ENCODE measurements at places on chromosomes 12 and 14.

DNA sequence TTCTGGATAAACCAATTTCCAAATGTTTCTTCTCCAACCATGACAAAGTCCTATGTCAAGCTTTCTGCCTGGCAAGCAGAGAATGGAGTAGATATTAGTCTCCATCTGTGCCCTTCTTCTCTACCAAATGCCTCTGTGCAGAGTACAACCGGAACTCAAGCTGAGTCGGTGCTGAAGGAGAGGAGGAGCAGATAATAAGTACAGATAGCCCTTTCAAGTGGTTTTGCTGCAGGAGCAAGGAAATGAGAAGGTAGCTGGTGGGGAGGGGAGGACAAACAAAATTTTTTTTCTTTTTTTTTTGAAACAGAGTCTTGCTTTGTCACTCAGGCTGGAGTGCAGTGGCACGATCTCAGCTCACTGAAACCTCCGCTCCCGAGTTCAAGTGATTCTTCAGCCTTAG lies 14.2 kb upstream of the HELB start:
- no peak for DNase-seq

- DNase-seq: no peak
Observed at GRCh38 chr12:110266980-110267620, 13.9 kb upstream of the ATP2A2 start.

GRCh38 chr12:120100630-120101029 lies 15.9 kb downstream of the RAB35 start:
- no peak for DNase-seq

DNA sequence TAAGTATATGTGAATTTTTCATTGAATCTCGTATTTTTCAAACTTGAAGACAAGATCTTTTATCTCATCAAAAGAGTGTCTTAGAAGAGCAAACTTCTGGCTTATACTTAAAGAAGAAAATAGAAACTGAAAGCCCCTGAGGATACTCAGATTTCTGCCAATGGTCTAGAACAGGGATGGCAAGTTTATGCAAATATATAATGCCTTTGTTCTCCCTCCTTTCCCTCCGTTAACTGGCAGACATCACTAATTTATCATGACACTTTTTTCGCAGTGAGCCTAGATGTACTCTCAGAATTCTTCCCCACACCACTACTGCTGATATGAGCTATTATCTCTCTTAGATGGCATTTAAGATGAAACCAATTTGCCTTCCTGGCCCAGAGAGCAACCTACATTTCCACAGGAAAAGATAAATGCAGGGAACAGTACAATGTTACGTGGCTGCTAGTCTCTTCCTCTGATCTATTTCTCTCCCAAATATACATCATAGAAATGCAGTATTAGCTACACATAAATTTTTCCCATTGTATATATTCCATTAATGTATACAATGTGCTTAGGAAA lies 40.0 kb upstream of the DAAM1 start:
- no peak for DNase-seq

GRCh38 chr12:111154147-111154834 lies 214.6 kb downstream of the PHETA1 start:
- DNase-seq: no peak

DNA sequence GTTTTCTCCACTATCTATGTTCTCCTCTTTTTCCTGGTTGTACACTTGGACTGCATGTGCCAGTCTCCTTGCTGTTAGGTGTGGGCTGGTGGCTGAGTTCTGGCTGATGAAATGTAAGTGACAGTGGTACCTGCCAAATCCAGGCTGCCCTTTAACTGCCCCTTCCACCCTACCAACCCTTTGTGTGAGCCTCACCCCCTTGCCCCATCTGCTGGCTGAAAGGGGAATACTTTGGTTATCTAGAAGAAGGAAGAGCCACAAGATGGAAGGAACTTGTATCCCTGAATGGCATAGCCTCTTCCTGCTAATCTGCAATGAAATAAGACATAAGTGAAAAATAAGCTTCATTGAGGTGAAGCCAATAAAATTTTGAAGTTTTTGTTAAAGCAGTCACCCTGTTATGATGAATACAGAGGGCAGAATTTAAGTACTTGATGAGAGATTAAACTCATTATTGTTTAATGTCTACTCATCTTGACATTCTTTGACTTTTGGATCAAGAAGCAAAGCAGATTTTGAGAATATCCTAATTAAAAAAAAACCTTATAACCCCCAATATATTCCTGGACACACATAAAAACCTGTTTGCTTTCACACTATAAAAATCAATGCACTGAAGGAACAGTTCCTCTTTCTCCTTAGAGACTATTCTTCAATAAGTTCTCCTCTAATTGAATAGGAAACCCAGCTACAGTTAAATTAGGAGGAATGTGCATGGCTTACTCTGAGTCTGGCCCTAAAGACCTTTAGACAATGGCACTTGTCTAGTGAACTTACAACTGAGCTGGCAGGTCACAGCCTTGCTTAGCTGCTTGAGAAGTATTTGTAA lies 262.6 kb upstream of the BTG1 start:
- no peak for DNase-seq

GRCh38 chr12:130665753-130666152 lies 50.3 kb downstream of the RIMBP2 start:
- no peak for DNase-seq

- no peak for DNase-seq
Observed at GRCh38 chr12:50107416-50108268, 3.8 kb downstream of the GPD1 start.

DNA sequence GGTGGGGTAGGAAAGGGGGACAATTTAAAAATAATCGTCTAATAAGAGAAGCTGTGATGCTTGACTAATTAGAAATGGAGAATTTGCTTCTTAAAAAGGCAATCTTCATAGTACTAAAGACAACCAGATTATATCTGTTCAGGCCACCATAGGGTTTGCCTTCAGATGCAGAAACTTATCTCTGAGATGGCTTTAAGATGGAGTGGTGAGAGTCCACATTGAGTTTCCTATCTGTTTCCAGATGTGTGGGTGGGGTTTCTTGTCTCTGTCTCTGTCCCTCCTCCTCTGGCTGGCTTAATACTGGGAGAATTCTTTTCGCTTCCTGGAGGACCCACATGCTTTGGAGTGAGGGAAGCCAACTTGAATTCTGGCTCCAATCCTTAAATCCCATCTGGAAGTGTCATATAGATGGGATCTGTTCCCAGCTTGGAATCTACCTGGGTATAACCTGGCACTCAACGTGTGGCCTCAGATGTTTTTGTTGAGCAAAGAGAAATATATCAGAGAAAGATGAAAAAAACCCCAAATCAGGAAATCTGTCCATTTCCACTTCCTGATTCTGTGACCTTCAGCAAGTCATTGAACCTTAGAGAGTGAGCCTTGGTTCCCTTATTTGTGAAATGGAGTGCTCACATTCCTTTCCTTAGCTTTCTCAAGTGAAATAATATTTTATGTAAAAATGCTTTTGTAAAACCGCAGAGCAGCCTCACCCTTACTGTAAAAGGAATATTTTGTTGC lies 66.4 kb downstream of the CHST11 start:
- DNase-seq: no peak

DNA sequence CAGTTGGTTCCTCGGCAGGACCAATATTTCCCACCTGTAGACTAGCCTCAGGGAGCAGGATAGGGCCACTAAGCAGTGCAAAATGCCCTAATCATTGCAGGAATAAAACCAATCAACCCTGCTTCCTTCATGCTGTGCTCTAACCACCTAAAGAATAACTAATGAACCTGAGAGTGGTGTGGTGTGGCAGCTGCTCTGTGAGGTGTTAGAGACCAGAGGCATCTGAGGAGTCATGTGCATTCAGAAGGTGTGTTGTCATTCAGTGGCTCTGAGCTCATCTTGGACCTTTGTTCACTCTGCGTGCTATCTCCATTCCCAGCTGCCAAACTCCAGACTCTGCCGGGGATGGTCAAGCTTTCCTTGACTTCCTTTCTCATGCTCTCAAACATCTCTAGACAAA lies 136.7 kb upstream of the EGLN3 start:
- DNase-seq: no peak

GRCh38 chr12:14303661-14304155 lies 61.8 kb upstream of the ATF7IP start:
- DNase-seq: no peak

DNA sequence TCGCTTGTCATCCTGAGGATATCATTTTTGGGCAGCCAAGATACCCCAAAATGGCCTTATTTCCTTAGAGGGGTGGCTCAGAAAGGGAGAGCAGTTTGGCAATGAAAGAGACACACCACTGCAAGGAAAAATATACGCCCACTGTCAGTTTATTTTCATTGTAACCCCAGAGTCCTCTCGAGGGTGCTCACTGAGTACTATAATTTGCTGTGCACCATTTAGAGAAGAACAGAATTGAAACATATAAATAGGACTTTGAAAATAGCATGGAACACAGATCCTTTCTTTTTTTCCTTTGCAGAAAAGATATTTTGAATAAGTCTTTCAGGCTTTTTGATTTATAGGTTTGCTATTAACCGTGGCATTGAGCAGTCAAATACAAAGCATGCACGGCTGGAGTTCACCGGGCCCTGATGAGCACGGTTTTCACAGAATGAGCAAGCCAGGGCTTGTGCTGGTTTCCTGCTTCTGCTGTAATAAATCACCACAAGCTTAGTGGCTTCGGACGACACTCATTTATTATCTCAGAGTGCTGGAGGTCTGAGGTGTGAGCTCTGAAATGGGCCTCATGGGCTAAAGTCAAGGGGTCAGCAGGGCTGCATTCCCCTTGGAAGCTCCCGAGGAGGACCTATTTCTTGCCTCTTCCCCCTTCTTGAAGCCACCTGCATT lies 152.3 kb downstream of the ZNF664 start:
- DNase-seq: peak; percentile 68

DNA sequence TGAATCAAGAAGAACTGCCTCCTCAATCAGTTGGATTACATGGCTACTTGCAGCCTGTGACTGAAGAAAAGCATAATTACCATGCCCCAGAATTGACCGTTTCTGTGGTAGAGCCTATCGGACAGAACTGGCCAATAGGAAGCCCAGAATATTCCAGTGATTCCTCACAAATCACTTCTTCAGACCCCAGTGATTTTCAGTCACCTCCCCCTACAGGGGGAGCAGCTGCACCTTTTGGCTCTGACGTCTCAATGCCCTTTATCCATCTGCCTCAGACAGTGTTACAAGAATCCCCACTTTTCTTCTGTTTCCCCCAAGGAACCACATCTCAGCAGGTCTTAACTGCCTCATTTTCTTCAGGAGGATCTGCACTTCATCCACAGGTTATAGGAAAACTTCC lies 80.8 kb downstream of the RAD52 start:
- DNase-seq: no peak
